ENCODE measurements at places on chromosomes 3 and 15.

- DNase-seq: no peak
These were observed 291.0 kb upstream of the TGFBR2 start for GRCh38 chr3:30315447-30315846.

DNA sequence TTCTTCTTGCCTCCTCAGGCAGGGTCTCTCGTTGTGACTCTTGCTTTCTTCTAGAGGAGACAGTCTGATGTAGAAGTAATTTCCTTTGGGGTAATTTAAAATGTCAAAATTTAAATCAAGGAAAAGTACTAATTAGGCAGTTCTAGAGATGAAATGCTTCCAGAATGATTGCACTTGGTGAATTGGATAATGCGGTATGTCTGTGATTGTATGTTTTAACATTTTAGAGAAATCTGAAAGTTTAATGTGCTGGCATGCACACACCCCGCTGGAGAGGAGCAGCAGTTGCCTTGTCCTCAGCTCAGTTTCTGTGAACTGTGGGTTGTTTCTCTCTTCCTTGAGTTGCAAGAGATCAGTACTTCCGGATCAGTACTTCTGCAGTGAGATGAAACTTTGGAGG lies 322.9 kb upstream of the CTDSPL start:
- DNase-seq: no peak

DNA sequence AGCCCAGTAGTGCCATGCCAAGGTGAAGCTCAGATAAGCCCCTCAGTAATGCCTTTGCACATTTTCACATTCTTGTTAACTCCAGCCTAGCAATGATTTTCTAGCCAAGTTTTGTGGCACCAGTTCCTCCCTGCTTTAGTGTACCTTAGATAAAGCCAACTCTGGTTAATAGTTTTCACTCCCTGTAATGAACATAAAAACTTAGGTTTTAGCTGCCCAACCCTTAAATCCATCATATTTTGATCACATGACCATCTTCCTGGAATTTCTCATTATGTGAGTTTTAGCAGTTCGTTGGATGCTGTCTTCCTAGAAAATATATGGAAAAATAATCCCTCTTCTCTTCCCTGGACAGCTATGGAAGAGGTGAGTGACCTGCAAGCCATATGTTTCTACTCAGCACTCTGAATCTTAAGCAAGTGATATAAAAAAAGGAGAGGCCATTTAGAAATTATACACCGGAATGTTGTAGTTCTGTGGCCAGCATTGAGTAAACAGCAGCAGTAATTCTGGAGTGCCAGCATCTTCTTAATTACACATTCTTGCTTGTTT lies 62.2 kb upstream of the P2RY1 start:
- DNase-seq: no peak

DNA sequence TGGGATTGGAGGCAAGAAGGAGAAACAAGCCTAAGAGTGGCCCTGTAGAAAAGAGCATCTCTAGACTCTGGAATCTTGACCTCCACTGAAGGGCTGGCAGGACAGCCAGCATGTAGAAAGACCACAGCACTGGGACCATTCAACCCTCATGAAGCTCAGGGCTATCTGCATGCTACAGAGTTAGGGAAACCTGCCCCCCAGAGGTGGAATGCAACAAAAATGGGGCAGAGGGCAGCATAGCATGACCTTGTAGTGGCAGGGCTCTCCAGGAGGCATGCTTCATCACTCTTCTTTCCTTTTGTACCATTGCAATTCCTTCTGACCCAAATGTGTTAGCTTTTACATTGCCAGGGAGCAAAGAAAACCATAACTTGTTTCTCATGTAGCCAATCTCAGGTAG lies 445.4 kb downstream of the EPHB1 start:
- no peak for DNase-seq

DNA sequence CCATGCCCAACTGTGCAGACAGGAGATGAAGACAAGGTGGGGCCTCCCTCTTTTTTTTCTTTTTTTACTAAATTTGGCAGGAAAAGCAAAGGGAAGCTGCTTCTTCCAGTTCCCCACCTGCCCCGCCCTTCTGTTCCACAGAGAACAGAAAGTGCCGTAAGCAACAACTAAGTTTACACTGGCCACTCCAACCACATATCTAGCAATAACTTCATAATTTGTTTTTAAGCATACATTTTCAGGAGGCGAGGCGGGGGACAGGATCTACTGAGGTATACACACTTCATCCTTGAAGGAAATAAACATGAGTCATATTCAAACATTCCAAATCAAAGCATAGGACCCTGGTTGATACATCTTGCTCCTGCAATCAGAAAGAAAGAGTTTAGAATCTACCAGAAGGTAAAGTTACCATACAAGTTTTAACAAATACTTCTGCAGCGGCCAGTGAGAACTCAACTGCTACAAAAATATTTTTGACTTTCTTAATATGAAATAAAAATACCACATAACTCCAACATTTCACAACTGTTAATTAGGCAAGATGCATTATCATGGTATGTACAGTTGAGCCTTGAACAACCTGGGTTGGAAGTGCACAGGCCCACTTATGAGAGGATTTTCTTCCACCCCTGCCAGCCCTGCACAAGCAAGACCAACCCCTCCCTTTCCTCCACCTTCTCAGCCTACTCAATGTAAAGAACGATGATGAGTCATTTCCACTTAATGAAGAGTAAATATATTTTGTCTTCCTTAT lies 50.7 kb downstream of the FOXP1 start:
- no peak for DNase-seq

GRCh38 chr15:65837301-65838294 lies 31.7 kb upstream of the RAB11A start:
- no peak for DNase-seq

DNA sequence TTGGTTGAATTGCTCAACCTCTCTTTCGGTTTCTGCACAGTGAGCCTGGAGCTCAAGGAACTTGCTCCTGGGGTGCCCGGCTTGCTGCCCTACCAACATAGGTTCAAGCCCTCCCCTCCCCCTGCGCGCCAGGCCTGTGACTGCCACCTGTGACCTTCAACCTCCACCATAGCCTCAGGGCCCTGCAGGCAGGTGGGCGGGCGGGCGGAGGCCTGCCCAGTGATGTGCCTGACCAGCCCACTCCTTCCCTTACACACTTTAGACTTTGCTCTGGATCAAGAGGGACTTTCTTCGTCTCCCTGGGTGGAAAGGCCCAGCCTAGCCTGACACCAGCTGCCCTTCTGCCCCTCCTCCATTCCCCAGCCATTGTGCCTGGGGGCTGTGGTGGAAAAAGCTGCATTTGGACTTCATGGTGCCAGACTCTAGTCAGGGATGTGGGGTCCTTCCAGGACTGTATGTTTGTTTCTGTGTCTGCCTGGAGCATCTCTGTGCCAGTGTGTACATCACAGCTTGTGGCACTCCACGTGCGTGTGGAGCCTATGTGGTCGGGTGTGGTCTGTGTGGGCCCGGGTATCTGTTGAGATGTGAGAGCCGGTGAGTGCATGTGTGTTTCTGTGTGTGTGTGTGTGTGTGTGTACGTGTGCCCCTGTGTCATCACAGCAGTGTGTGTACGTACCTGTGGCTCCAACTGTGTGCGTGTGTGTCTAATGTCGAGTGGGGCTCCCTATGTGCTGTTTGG lies 9.5 kb downstream of the PRKCD start:
- no peak for DNase-seq

GRCh38 chr15:57138349-57138788 lies 219.9 kb downstream of the TCF12 start:
- peak; percentile 67 for DNase-seq

- peak; percentile 39 for DNase-seq
These were observed 22.9 kb upstream of the TPM1 start for GRCh38 chr15:63019511-63020109.

GRCh38 chr3:27729325-27729724 lies 7.2 kb upstream of the EOMES start:
- no peak for DNase-seq

DNA sequence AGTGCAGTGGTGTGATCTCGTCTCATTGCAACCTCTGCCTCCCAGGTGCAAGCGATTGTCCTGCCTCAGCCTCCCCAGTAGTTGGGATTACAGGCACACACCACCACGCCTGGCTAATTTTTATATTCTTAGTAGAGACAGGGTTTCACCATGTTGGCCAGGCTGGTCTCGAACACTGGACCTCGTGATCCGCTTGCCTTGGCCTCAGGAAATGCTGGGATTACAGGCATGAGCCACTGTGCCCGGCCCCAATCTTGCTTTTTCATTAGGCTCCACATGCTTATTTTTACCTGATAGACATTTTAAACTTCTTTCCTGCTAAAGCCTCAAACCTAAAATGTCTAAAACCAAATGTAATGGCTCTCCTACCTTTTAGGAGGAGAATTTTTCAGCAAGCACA lies 817.0 kb upstream of the NECTIN3 start:
- DNase-seq: no peak

DNA sequence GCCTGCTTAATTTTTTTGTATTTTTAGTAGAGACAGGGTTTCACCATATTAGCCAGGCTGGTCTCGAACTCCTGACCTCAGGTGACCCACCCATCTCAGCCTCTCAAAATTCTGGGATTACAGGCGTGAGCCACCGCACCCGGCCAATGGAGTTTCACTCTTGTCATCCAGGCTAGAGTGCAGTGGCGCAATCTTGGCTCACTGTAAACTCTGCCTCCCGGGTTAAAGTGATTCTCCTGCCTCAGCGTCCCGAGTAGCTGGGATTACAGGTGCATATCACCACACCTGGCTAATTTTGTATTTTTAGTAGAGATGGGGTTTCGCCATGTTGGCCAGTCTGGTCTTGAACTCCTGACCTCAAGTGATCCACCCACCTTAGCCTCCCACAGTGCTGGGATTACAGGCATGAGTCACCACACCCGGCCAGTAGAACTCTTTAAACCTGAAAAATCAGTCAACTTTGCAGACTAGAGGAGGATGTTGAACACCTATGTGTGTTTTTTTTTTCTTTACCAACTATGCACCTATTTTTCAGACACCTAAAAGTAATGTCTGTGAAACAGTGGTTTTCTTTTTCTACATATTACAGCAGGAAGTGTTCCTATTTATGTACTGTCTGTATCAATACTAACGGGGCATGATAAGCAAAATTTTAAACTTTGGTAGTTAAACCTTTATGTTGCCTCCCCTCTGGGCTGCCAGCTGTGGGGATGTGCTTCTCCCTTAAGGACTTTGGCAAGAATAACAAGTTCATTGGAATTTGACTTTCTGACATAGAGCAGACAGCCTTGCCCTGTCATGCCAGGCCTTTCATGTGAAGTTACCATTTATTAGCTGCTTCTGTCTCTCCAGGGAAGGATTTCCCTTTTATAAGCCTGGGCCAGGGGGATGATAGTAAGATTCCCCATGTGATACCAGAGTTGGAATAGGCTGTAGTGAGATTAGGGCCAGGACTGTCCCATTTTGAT lies 8.1 kb downstream of the ARIH2 start:
- DNase-seq: no peak

DNA sequence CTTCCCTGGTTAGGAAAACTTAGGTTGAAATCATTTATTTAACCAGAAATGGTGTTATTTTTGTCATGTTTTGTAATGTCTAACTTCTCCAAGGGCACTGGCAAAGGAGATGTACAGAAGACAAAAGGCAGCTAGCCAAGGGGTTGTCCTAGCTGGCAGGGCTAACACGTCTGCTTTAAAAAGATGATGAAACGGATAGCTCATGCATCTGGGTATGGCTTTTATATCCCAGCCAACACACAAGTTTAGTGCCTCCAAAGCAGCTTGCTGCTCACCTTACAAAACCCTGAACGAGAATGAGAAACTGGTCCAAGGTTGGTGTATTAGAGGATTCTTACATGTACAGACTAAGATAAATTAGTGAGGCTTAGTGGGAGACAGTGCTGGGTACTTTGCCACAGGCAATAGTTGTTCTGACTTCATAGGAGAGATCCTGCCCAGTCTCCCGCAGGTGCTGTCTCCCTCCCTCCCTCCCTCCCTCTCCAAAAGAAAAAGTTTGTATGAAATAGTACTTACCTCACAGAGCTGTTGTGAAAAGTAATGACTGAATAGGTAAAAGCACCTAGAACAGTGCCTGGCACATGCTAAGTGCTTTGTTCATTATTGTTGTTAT lies 47.8 kb downstream of the KCNMB2 start:
- DNase-seq: no peak

- peak; percentile 35 for DNase-seq
These were observed at the start of gene CD86 for GRCh38 chr3:122055215-122055614. Gene CD86, plus strand, starts transcription at chr3:122055362. Its CDS starts 128 bp downstream, at chr3:122055490.

DNA sequence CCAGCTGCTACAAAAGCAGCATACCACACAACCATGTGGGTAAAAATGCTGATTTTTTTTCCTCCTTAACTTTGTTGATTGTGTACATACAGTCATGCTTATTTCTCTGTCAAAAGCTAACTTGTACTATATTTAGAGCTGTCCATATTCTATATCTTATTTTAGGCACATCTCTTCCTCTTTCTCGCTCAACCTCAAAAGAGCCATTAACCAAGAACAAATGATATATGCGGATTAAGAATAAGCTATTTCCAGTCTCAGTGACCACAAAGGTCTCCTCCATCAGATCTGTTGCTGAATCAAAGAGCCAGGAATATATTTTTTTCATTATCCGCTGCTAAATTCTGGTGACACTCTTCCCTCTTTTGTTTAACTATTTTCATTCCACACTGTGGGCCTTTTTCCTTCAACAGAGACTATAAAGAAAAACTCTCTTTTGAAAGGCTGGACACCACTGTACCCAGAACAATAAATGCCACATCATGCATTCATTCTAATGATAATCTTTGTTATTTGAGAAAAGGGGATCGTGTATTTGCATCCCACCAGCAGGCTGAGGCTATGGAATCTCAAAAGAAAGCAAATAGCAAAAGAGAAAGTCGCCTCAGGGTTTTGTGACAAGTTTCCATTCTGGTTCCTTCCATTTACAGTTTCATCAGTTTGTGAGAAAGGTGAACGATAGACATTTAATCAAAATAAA lies 8.0 kb downstream of the TMEM212 start:
- no peak for DNase-seq

GRCh38 chr3:59152943-59153342 lies 103.1 kb upstream of the CFAP20DC start:
- DNase-seq: no peak

GRCh38 chr15:31080591-31081014 lies 20.9 kb downstream of the TRPM1 start:
- DNase-seq: no peak

DNA sequence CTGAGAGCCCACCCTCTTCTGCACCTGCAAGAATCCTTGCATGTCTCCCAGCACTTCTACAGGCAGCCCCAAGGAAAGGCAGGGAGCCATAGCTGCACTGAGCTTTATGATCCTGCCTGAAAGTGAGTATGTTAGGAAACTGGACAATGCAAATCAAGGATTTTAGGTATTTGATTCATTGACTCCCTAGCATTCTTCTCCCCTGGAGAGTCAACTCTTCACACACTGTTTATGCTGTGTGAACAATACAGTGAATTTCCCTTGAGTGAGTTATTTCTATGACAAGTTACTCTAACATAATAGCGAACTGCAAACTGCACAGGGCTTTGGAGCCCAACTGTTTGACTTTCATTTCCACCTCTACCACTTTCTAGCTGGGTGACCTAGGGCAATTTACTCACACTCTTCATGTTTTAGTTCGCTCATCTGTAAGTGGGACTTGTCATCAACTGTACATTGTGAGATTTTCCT lies 96.0 kb upstream of the PHLDB2 start:
- DNase-seq: peak; percentile 63

DNA sequence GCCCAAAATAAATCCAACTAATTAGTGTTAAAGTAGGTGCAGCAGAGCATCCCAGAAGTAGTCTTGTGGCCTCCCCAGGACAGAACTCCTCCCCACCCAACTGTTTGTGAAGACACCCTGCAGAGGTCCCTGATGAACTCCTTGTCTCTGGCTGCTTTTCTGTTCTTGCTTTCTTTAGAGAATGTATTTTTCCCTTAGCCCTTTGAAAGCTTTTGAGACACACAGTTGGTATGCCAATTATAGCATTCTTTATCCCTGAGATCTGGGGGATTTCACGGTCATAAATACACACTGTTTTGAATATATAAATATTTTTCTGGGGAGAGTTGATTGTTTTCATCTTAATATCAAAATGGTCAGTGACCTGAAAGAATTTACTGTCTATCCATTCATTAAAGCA lies 9.8 kb downstream of the TFG start:
- no peak for DNase-seq
